ENCODE measurements at places on chromosomes 7 and 10.

- no peaks in the 10 kb centered on the region for H3K4me1 ChIP-seq
- peaks cover 3% of the 10 kb centered on the region for H3K36me3 ChIP-seq
- DNase-seq, result no peak
- H3K27me3 ChIP-seq, result no peaks in the 10 kb centered on the region
- H3K27ac ChIP-seq, result no peak overlapping the region
These were observed 186.6 kb upstream of the INHBA start for GRCh38 chr7:41889472-41889871.

- peaks cover 7% of the 10 kb centered on the region for H3K36me3 ChIP-seq
- peaks cover 45% of the 10 kb centered on the region for H3K4me1 ChIP-seq
These were observed 88.3 kb downstream of the CHN2 start for GRCh38 chr7:29282819-29283414.

DNA sequence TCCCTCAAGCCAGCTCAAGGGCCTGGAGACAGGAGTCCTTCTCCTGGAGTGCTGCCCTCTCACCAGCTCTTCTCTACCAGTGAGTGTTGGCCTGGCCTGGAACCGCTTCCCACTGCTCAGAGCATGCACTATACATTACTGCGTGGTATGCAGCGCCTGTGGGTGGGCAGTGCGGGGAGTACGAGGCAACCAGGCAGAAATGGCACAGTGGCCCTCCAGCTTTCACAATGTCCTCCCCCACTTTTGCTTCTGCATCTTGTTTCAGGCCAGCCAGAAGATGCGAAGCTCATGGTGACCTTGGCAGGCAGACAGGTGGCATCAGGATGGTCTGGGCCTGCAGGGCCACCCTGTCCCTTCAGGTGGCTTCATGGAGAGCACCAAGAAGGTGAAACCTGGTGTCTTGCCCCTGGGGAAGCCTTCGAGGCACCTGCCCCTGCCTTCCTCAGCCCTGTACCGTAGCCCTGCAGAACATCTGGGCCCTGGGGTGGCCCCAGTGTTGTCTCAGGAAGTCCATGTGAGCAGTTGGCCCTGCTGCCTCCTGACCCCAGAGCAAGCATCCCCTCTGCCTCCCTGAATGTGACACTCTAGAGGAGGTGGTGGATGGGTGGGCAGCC lies 35.8 kb downstream of the RASGEF1A start:
- H3K4me3 ChIP-seq, result peak overlapping the region; percentile 87
- no peaks in the 10 kb centered on the region for H3K27me3 ChIP-seq
- H3K4me1 ChIP-seq, result peaks cover 62% of the 10 kb centered on the region
- H3K27ac ChIP-seq, result peak overlapping the region; percentile 90
- peaks cover 7% of the 10 kb centered on the region for H3K36me3 ChIP-seq
- DNase-seq, result no peak

GRCh38 chr7:155205368-155206317 lies 92.0 kb upstream of the INSIG1 start:
- H3K27me3 ChIP-seq, result no peaks in the 10 kb centered on the region
- peak overlapping the region; percentile 81 for H3K4me3 ChIP-seq
- peak overlapping the region; percentile 96 for H3K27ac ChIP-seq

- peaks cover 2% of the 10 kb centered on the region for H3K36me3 ChIP-seq
- no peaks in the 10 kb centered on the region for H3K27me3 ChIP-seq
- no peak for DNase-seq
These were observed 7.5 kb upstream of the CSGALNACT2 start for GRCh38 chr10:43130770-43131171.

GRCh38 chr10:124745673-124746072 lies 1.5 kb upstream of the FAM53B start:
- H3K4me1 ChIP-seq, result peaks cover 35% of the 10 kb centered on the region
- H3K27me3 ChIP-seq, result no peaks in the 10 kb centered on the region
- H3K27ac ChIP-seq, result peak overlapping the region; percentile 22
- DNase-seq, result no peak

DNA sequence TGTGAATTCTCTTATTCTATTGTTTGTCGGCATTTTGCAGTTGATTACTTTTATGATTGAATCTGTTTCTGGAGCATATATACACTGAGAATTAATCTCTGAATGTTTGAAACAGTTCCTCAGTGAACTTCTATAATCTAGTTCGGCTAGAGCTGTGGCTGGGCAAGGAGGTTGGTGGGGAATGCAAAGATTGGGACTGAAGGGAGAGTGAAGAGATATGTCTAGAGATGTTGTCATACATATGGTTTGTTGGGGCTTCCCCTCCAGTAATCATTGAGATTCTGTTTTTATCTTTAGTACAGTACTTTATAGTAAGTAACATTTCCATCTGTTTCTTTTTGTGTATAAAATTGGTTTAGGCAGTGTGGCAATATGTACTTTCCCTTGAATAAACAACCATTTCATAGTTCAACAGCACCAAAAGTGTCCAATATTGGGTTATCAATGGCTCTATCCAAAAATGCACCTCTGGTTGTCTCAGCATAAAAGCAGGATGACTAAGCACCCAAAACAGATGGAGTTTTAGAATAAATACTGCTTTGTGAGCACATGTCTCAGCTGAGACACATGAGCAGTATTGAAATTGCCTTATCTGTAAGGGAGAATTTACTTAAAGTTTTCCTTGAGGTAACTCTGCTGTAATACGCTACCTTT lies 36.7 kb downstream of the WAC start:
- peaks cover 70% of the 10 kb centered on the region for H3K4me1 ChIP-seq
- no peak for DNase-seq
- H3K4me3 ChIP-seq, result no peak overlapping the region
- H3K27ac ChIP-seq, result peak overlapping the region; percentile 22

DNA sequence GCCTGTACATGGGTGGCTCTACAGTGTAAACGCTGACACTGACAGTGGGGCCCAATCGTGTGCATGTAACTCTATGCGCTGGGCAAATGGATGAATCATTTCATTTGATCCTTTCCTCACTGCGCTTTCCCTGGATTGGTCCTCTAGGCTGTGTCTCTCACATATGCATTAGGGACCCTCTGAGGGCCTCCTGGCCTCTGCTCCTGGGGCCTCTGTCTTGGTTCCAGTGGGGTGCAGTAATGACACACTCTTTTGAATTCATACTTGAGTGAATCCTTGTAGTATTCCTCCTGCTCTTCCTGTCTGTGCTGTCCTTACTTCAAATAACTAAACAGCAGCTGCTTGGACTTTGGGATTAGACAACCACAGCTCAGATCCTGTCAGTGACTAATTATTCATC lies 176.5 kb upstream of the ADO start:
- H3K27me3 ChIP-seq, result no peaks in the 10 kb centered on the region
- H3K4me1 ChIP-seq, result peaks cover 11% of the 10 kb centered on the region
- peaks cover 4% of the 10 kb centered on the region for H3K36me3 ChIP-seq
- DNase-seq, result no peak
- no peak overlapping the region for H3K27ac ChIP-seq

DNA sequence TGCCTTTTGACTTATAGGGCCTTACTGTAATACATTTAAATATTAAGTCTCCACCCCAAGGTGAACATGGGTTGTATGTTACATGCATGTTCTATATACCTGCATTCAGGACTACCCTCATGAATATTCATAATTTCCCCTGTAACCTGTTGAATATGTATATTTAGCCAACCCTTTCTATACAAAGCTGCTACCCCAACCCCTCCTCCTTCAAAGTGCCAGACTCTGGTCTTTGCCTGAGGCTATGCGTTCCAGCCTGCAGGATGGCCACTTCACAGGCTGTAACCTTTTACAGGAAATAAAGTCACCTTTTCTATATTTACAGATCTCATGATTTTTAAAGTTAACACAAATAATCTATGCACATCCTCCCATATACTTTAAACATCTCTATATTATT lies 10.1 kb upstream of the UNC5B start:
- peaks cover 55% of the 10 kb centered on the region for H3K27me3 ChIP-seq
- no peak for DNase-seq
- peaks cover 2% of the 10 kb centered on the region for H3K36me3 ChIP-seq
- no peak overlapping the region for H3K27ac ChIP-seq

DNA sequence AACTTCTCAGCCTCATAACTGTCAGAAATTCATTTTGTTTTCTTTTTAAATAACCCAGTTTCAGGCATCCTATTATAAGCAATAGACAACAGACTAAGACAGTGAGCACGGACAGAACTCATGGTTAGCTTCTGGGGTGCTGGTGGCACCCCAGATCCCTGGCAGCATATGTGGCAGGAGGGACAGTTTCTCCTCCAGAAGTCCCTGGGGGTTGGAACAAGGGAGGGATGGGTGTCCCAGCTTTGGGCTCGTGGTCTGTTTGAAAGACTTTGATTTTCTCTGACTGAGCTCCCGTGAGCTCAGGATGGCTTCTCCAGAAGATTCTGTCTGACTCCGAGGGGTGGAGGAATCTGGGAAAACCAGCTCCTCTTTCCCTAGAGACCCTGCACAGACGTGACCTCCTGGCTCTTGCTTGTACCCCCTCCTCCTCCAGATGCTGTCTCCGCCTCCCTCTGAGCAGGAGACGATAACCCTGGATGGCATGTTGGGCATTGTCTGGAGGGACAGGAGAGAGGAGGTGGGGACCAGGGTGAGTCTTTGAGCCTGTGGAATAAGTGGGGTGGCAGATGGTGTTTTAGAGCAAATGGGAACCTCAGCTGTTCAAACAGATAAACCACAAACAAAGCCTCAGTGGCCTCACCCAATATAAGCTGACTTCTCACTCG lies 421.1 kb downstream of the GLRX3 start:
- no peaks in the 10 kb centered on the region for H3K27me3 ChIP-seq
- no peak overlapping the region for H3K4me3 ChIP-seq
- H3K4me1 ChIP-seq, result no peaks in the 10 kb centered on the region
- DNase-seq, result no peak

- H3K36me3 ChIP-seq, result no peaks in the 10 kb centered on the region
- H3K4me1 ChIP-seq, result peaks cover 10% of the 10 kb centered on the region
- no peak overlapping the region for H3K4me3 ChIP-seq
- DNase-seq, result no peak
- H3K27me3 ChIP-seq, result peaks cover 31% of the 10 kb centered on the region
These were observed 88.5 kb downstream of the PRLHR start for GRCh38 chr10:118506671-118507590.

- DNase-seq, result no peak
- no peaks in the 10 kb centered on the region for H3K27me3 ChIP-seq
- no peak overlapping the region for H3K27ac ChIP-seq
- H3K4me3 ChIP-seq, result no peak overlapping the region
These were observed 340.7 kb upstream of the CELF2 start for GRCh38 chr10:10676972-10677371.

DNA sequence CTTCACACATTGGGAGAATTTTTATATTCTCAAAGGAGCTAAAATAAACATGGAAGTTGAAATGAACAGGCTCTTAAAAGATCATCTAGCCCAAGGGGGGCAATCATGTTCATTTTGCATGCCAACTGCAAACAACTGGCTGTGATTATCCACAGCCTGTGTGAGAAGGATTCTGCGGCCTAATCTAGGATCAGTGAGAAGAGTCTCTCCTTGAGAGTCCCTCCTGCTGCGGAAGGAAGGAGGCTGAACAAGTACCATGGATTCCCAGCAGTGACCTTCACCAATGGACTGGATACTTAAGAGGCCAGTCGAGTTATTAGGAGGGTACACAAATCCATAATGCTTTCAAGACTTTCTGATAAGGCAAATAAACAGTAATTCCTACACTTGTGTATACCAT lies 76.7 kb downstream of the IGF2BP3 start:
- DNase-seq, result no peak
- peaks cover 28% of the 10 kb centered on the region for H3K27me3 ChIP-seq
- H3K36me3 ChIP-seq, result peaks cover 1% of the 10 kb centered on the region

DNA sequence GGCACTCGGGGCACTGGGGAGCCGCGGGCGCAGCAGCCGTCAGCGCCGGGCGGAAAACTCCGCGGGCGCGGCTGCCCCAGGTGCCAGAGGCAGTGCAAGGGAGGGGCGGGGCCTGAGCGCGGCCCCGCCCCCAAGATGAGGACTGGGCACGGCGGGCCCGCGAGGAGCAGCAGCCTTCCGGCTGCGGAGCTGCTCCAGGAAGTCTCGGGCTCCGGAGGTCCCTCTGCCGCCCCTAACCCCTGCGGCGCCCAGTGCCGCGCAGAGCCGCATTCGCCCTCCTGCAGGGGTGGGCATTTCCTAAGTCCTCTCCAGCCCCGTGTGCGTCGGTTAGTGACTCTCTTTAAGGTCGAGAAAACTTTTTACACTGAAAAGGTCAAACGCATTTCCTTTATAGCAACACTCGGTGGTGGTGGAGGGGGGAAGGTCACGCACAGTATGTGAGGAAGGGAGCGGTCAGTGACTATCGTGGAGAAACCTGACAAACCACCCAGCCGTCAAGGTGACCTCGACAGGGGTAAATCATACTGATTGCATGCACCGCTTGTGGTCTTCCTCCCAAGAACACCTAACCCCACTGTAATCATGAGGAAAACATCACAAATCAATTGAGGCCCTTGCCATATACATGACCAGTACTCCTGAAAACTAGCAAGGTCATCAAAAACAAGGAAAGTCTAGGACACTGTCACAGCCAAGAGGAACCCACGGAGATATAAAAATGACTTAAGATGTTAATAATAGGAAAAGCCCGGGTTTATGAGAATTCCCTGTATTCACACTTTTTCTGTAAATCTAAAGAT lies at the start of gene ANXA11:
ANXA11 (minus strand) TSS at position 61 of the 800 bp plus-strand sequence. CDS start 32,676 bp downstream, outside the sequence.
- H3K4me3 ChIP-seq, result peak within 1 kb of the TSS; percentile 73
- peak within 1 kb of the TSS; percentile 88 for H3K27ac ChIP-seq
- peaks cover 17% of the 10 kb centered on the region for H3K36me3 ChIP-seq

DNA sequence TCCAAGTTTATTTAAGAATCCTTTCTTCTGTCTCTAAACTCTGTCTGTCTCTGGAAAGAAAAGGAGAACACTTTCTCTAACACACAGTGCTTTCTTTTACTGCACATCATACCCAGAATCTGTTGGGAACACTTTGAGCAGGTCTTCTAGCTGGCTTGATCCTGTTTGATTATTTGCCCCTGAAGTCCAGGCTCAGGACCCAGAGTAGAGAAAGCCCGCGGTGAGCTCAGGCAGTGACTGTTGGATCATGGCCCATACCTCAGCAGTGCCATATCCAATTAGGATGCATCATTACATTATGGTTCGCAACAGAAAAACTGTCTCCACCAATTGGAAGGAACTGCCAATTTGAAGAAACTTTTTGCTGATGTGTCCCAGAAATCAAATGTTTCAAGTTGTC lies 51.4 kb downstream of the ATOH7 start:
- peaks cover 24% of the 10 kb centered on the region for H3K27me3 ChIP-seq
- peaks cover 2% of the 10 kb centered on the region for H3K36me3 ChIP-seq
- no peak overlapping the region for H3K4me3 ChIP-seq
- no peaks in the 10 kb centered on the region for H3K4me1 ChIP-seq
- no peak overlapping the region for H3K27ac ChIP-seq

DNA sequence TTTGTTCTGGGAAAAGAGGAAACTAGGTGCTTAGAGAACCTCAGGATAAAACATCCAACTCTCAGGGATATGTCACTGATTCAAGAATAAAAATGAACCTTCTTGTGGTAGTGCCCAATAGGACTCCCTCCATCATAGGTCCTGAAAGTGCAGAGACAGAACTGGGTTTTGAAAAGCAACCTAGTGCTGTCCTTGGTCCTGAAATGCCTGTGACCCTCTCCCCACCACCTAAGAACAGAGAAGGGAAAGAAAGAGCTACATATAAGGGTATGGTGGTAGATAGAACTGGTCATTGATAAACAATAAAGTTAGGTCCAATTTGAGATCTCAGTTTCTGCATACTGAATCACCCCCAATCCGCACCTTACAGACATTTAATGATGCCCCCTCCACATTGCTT lies 953.3 kb downstream of the XPNPEP1 start:
- no peak overlapping the region for H3K27ac ChIP-seq
- no peaks in the 10 kb centered on the region for H3K36me3 ChIP-seq
- DNase-seq, result no peak
- H3K27me3 ChIP-seq, result no peaks in the 10 kb centered on the region
- no peak overlapping the region for H3K4me3 ChIP-seq
